ENCODE measurements at places on chromosomes 7 and 10.

- DNase-seq = no peak
Measured at GRCh38 chr7:32347244-32347828, 142.8 kb downstream of the LSM5 start.

GRCh38 chr7:148850564-148850963 is 33.5 kb downstream of the EZH2 start:
- DNase-seq = no peak

GRCh38 chr7:157012113-157012547 is 1.7 kb upstream of the MNX1 start:
- no peak for DNase-seq

DNA sequence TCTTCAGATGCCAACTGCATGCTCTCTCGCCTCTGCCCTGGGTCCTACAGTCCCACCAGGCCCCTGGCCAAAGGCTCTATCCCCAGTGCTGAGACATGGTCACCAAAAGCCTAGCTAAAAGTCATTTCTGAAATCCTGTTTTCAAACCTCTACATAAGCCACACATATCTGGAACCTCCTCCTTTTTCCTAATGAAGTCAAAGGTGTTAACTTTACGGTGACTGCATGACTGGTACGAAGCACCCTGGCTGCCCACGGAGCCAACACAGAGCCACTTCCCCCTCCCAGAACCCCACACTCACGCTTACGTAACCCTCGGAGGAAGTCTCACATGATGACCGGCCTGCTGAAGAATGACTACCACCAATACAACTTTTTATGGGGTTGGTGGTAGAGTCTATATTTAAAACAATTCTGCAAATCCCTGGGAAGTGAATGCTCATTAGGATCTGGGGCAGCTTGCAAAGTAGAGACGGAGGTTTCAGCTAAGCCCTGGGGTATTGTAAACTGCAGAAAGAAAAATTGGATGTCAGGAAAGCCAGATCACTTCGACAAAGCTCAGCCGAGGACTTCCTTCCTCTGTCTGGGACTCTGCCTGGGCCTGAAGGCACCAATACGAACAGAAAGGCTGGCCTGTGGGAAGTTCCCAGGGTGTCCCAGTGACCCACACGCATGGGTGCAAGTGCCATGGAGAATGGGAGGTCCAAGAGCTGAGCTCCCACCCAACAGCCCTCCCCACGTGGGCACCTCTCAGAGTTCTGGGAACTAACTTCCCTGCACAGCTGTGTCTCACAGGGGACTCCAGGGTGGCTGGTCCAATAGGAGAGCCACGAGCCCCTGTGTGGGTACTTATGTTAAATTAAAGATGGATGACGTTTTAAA is 50.7 kb downstream of the PDGFA start:
- no peak for DNase-seq

DNA sequence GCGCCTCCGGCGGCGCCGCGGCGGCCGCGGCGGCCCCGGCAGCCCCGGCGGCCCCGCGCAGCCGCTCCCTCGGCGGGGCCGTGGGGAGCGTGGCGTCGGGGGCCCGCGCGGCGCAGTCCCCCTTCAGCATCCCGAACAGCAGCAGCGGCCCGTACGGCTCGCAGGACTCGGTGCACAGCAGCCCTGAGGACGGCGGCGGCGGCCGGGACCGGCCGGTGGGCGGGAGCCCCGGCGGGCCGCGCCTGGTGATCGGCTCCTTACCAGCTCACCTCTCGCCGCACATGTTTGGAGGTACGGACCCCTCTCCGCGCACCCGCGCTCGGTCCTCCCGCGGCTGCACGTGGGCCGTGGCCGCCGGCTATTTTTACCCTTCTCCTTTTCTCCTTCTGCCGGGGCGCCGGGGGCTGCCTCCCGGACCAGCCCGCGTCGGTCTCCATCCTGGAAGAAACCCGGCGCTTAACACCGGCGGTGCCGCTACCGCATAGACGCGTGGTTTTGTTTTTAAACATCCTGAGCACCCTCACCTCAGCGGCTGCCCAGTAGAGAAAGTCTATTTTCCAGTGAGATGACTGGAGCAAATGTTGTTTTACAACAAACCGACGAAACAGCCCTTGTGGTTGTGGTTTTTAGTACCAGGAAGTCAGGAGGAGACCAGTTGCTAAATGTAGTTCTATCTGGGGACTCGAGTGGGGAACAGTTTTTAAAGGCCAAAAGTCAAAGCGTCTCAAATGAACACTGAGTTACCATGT is 1.3 kb downstream of the ZNRF2 start:
- peak; percentile 65 for DNase-seq

DNA sequence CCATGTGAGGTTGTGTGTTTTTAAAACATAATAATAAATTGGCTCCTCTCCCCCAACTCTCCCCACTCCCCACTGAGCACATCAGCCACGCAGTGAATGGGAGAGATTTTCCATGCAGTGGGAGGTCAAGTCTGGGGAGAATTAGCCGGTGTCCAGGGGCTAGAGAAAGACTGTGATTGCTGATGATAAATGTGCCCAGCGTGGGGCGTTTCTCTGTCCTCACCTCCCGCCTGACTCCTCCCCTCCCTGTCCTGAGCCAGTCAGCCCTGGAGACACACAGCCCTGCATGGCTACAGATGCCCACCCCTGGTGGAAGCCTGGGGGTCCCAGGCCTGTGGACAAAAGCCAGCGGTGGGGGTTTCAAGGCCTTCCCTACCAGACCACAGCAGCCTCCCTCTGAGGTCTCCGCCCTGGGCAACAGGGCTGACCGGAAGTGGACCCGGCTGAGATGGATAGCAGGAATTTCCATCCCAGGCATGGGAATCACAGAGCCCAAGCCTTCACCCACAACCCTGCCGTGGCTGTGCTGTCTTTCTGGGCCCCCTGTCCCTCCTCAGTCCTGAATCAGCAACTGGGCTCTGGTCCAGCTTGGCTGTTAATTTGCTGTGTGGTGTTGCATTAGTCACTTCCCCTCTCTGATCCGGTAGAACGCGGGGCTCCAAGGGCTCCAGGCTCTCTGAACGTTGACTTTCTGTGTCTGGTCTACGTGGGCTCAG is 46.8 kb upstream of the SLC29A3 start:
- DNase-seq = no peak

GRCh38 chr10:124259139-124259825 is 159.4 kb downstream of the OAT start:
- DNase-seq = no peak

DNA sequence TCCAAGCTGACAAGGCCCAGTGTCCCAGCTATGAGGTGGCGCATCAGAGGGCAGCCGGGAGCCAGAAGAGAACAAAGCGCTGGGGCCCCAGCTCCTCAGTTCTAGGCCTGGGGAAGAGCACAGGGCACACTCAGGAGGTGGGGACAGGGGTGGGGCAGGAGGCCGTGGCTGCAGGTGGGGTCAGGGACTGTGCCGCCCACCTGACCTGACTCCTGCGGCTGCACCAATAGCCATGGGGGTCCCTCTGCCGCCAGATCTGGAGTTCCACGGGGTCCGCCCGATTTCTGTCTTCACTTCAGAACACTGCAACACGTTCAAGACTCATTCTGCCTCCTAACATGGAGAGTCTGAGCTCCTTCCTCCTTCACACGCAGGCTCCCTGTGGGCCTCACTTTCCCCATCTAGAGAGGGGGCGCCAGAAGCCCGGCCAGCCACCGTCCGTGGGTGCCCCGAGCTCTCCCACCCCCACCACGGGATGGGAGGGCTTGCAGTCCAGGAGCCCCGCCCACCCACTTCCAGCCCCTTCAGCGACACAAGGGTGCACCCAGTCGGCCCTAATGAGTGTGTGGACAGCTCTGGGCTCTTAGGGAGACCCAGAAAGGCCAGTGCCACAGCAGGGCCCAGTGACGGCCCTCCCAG is 278.3 kb downstream of the MAD1L1 start:
- DNase-seq = no peak

GRCh38 chr10:111295788-111296187 is 219.0 kb downstream of the ADRA2A start:
- no peak for DNase-seq

GRCh38 chr10:71078454-71079145 is 133.8 kb upstream of the UNC5B start:
- DNase-seq = no peak

DNA sequence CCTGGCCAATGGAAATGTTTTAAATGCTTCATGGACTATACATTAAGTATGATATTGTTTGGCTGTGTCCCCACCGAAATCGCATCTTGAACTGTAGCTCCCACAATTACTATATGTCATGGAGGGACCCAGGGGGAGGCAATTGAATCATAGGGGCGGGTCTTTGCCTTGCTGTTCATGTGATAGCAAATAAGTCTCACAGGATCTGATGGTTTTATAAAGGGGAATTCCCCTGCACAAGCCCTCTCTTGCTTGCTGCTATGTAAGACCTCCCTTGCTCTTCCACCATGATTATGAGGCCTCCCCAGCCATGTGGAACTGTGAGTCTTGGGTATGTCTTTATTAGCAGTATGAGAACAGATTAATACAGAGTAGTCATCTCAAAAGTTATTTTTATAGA is 32.4 kb upstream of the GRB10 start:
- DNase-seq = no peak

- no peak for DNase-seq
Measured at GRCh38 chr7:70484255-70484654, 647.7 kb upstream of the GALNT17 start.

DNA sequence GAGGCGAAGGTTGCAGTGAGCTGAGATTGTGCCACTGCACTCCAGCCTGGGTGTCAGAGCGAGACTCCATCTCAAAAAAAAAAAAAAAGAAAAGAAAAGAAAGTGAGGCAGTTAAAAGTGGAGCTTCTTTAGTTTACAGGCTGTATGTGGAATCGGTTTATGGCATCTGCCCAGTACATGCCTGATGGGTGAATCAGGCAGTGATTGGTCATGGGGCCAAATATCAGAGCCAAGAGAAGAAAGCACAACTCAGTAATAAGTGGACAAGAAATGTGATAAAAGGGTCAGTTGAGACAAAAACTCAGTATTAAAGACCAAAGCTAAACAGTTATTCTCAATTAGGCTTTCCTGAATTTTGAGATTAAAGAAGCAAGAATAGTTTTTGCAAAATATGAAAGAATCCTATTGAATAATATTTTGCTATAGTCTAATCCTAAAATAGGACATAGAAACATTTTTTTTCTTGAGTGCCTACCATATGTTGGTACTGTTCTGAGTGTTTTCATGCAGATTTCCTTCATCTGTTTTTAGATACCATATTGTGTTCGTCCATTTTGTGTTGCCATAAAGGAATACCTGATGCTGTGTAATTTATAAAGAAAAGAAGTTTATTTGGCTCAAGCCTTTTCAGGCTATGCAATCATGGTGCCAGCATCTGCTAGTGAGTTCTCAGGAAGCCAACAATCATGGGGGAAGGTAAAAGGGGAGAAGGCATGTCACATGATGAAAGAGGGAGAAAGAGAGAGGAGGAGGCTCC is 14.4 kb downstream of the CDC14C start:
- no peak for DNase-seq

- DNase-seq = no peak
Measured at GRCh38 chr10:3689871-3690510, 95.0 kb downstream of the KLF6 start.

GRCh38 chr10:64010711-64011110 is 489.5 kb downstream of the REEP3 start:
- no peak for DNase-seq

GRCh38 chr10:74994854-74995253 is 116.6 kb upstream of the SAMD8 start:
- no peak for DNase-seq

DNA sequence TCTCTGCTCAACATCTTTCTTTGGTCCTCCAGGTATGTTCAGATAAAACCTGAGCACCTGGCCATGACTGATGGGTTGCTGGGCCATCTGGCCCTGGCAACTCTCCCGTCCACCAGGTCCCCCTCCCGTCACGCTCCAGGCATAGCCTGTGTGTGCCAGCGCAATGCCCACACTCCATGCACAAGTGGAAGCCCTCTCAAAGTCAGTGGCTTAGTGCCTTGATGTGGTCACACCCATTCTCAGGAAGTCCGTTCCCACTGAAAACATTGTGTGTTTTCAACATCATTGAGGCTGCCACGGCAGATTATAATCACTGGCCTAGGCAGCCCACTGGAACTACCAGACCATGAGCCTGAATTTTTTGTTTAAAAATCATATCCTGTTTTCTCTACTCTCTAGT is 170.6 kb upstream of the LANCL2 start:
- no peak for DNase-seq

GRCh38 chr10:68103261-68103878 is 5.9 kb upstream of the MYPN start:
- no peak for DNase-seq

GRCh38 chr7:234708-235553 is 42.6 kb downstream of the FAM20C start:
- no peak for DNase-seq

DNA sequence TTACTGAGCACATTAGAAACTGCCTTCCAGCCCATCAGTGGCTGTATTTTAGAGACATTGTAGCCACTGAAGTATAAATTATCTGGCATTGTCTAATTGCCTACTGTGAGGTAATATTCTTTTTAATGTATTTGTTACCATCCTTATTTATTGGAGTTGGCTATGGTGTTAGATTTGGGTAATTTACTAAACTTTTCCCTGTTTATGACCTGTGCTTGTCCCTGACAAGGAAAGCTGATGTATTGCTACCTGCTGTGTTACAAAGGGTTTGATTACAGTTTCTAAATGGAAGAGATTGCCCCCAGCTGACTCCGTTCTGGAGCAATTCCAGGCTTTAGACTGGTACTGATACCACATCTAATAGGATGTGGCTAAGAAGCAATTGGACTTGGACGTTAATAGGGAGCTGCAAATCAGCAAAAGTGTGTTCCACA is 12.3 kb upstream of the ASCC1 start:
- DNase-seq = no peak

DNA sequence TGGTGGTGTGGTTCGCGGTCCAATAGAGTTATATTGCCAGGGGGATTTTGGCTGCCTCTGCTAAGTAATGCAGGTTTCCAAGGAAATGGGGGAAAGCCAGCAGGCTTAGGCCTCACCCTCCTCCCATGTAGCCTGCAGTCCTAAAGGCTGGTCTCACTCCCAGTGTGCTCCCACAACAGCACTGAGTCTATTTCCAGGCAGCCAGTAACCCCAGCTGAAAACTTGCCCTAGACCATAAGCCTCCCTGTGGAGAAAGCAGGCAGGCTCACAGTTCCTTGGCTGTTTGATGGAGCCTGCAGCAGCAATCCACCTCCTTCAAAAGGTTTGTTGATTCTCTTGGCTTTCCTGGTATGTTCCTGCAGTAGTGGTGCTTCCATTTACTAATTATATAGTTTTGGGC is 220.0 kb upstream of the ZNF804B start:
- no peak for DNase-seq

DNA sequence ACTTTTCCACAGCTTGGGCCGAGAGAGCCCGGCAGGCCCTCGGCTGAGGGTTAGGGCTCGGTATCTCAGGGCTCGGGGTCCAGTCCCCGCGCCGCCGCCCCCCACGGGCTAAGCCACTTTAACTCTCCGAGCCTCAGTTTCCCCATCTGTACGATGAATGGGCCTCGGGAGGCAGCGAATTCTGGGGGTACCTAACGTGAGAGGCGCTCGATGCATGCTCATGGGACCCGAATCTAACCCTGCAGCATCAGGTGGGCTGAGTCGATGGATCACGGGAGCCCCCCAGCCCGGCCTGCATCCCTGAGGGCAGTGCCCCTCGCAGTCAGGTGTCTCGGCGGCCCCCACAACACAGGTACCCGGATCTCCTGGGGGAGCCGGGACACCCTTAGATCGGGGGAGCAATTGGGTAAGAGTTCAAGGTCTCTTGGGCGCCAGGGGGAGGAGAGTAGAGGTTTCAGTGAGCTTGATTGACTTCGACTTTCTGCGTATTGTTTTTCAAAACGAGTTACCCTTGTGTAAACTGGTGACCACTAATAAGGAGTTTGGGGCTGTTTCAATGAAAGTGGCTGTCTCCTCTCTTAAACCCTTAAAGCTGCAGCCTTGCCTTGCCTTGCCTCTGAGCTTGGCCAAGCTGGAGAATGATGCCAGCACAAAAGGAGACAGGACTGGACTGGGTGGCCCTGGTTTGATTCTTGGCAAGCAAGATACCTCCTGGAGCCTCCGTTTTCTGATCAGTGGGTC is 631 bp downstream of the POR start:
- no peak for DNase-seq
